Activated naive CD4-positive, alpha-beta T cell treated with anti-CD3 and anti-CD28 coated beads for 36 hours (primary cell): ENCODE measurements at places on chromosomes 11 and 22. TPM values are rescaled to one million over a fixed set of nuclear protein-coding genes. Genes with fewer than 3 reads are reported as not detected.

DNA sequence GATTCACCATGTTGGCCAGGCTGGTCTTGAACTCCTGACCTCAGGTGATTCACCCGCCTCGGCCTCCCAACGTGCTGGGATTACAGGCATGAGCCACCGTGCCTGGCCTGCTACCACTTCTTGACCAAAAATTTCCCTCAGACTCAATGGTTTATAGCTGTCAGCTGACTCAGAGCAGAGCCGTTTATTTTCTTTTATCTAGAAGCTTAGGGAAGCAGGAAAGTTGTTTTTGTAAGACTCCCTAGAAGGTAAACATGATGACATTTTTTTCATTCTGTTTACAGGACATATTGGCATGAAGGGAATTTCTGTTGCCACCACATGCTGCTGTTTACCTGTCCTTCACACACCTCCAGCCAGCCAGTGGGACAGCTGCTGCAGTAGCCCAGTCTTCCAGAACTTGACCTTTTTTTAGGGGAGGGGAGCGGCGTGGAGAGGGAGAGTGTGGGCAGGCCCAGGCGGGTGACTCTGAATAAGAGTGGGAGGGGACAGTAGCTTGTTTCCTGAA lies 56.1 kb upstream of the PTPRJ start:
- no peak overlapping the region for H3K27ac ChIP-seq
- no peaks in the 10 kb centered on the region for H3K36me3 ChIP-seq
- no peak for DNase-seq
- H3K27me3 ChIP-seq: no peaks in the 10 kb centered on the region
- peaks cover 42% of the 10 kb centered on the region for H3K4me1 ChIP-seq

The HBG2 gene
- total RNA-seq: not detected

The TMEM25 gene
- 14.1 TPM for total RNA-seq

The GTSE1 gene
- total RNA-seq: 39.8 TPM

DNA sequence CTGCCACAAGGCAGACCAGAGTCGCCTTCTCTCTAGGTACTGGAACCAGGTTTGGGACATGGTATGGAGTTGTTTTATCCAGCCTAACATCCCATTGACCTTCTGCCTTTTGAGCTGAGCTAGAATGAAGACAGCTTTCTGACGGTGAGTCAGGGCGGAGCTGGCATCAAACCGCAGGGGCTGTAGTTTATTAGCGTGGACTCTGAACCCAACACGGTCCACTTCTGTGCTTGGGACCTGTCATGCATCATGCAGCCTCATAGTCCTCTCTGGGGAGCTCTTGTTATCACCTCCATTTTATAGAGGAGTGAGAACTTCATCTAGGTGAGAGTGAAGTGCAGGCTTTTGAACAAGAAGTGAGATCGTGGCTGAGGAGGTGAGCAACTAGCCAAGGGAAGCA lies 8.3 kb downstream of the GAL3ST1 start:
- H3K27ac ChIP-seq: no peak overlapping the region
- no peaks in the 10 kb centered on the region for H3K36me3 ChIP-seq
- H3K4me1 ChIP-seq: no peaks in the 10 kb centered on the region
- no peak overlapping the region for H3K4me3 ChIP-seq

The DAGLA gene
- 0.07 TPM for total RNA-seq

DNA sequence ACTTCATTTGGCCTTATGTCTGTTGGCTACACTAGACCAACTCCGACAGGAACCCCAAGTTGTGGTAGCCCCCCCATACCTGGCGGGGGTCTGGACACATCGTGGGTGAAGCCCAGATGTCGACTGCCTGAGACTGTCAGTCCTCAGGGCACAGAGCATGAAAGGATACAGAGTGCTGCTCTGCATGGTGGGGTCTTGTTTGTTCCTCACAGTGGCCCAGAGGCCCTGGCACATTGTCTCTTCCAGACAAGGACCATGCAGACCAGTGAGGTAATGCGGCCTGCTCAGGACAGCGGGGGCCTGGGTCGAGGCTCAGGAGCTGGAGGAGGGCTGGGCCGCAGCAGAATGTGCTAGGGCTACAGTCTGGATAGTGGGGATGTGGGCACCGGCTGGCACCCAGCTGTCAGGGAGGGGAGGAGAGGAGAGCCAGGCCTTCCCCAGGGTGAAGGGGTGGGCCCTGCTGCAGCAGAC lies 14.6 kb downstream of the CAPN5 start:
- peak overlapping the region; percentile 30 for H3K27ac ChIP-seq
- no peaks in the 10 kb centered on the region for H3K27me3 ChIP-seq
- DNase-seq: no peak
- H3K4me3 ChIP-seq: no peak overlapping the region
- H3K4me1 ChIP-seq: peaks cover 17% of the 10 kb centered on the region
- H3K36me3 ChIP-seq: no peaks in the 10 kb centered on the region

The ADM2 gene
- 8.3 TPM for total RNA-seq

DNA sequence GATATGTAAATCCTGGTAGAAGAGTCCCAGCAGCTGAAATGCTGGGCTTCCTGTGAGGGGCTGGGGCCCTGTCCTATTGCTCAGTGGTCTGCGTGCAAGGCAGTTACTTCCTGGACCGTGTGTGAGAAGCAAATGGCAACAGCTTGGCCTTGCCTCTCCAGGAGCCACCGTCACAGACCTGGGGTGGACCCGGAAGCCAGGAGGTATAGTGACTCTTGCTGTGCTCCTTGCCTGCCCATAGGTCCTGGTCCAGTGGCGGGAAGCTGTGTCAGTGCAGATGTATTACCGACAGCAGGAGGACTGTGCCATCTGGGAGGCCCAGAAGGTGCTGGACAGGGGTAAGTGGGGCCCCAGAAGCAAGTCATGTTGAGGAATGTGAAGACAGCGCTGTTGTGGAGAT lies 54.3 kb downstream of the PISD start:
- DNase-seq: no peak
- peaks cover 4% of the 10 kb centered on the region for H3K36me3 ChIP-seq
- H3K27ac ChIP-seq: no peak overlapping the region
- H3K4me1 ChIP-seq: no peaks in the 10 kb centered on the region
- H3K27me3 ChIP-seq: no peaks in the 10 kb centered on the region

GRCh38 chr22:20080776-20081654 lies 974 bp downstream of the DGCR8 start:
- peaks cover 9% of the 10 kb centered on the region for H3K36me3 ChIP-seq
- H3K4me3 ChIP-seq: peak overlapping the region; percentile 88
- no peaks in the 10 kb centered on the region for H3K27me3 ChIP-seq
- peaks cover 42% of the 10 kb centered on the region for H3K4me1 ChIP-seq
- DNase-seq: no peak

- H3K27ac ChIP-seq: no peak overlapping the region
- no peaks in the 10 kb centered on the region for H3K27me3 ChIP-seq
- peak; percentile 70 for DNase-seq
- peaks cover 2% of the 10 kb centered on the region for H3K4me1 ChIP-seq
- no peaks in the 10 kb centered on the region for H3K36me3 ChIP-seq
- H3K4me3 ChIP-seq: peak overlapping the region; percentile 78
Observed at GRCh38 chr11:18721561-18722292, 4.3 kb downstream of the IGSF22 start.

The NAV2 gene
- total RNA-seq: 0.20 TPM

The KCNJ11 gene
- total RNA-seq: 1.3 TPM

The TSPAN18 gene
- 7.3 TPM for total RNA-seq

The ZNF215 gene
- 0.99 TPM for total RNA-seq

The GDPD5 gene
- 13.3 TPM for total RNA-seq

The ZNF214 gene
- not detected for total RNA-seq

DNA sequence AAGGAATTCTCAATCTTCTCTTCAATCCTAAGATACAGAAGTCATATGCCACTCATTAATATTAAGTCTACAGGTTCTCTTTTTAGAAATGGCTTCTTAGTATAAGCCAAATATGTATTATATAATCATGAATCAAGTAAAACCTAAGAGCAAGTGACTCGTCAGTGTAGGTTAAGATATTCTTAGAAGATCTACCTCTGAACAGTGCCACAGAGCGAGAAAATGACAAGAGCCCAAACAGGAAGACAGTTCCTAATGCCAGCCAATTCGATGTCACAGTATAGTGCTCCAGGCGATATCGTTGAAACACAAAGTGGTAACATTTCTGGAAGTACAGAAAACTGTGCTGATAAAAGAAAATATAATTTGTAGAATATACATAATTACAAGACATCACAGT lies 33.3 kb downstream of the ALG9 start:
- H3K36me3 ChIP-seq: peaks cover 27% of the 10 kb centered on the region
- DNase-seq: no peak
- H3K4me3 ChIP-seq: no peak overlapping the region
- H3K27ac ChIP-seq: no peak overlapping the region

DNA sequence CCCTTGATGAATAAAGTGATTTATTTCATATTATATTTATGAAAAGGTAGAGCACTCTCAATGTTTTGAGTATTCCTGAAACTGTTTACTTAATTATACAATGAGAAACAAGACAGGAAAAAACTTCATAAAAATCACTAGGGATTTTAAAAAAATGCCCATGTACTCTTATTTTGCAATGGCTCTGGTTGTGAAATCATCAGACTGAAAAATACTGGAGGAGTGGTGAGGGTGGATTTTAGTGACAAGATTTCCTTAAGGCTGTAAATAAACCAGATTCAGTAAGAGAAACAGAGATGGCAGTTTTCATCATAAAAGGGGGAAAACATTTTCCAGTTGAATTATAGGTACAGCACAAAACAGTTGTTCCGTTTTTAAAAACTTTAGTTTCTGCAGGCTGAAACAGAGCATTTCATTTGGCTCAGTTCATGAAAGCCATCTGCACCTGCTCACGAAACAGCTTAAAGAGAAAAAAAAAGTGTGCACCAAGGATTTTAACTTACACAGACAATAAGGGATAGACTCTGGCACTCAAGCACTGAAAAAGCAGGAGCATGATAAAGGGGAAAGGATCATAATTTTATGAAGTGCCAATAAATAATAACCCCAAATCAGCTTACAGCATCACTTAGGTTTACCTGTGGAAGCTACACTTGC lies 100.7 kb downstream of the MAML2 start:
- DNase-seq: no peak
- peaks cover 3% of the 10 kb centered on the region for H3K36me3 ChIP-seq
- H3K4me3 ChIP-seq: peak overlapping the region; percentile 84
- H3K27ac ChIP-seq: peak overlapping the region; percentile 95
- peaks cover 47% of the 10 kb centered on the region for H3K4me1 ChIP-seq
- H3K27me3 ChIP-seq: no peaks in the 10 kb centered on the region
